ENCODE measurements at places on chromosomes 4 and X.

DNA sequence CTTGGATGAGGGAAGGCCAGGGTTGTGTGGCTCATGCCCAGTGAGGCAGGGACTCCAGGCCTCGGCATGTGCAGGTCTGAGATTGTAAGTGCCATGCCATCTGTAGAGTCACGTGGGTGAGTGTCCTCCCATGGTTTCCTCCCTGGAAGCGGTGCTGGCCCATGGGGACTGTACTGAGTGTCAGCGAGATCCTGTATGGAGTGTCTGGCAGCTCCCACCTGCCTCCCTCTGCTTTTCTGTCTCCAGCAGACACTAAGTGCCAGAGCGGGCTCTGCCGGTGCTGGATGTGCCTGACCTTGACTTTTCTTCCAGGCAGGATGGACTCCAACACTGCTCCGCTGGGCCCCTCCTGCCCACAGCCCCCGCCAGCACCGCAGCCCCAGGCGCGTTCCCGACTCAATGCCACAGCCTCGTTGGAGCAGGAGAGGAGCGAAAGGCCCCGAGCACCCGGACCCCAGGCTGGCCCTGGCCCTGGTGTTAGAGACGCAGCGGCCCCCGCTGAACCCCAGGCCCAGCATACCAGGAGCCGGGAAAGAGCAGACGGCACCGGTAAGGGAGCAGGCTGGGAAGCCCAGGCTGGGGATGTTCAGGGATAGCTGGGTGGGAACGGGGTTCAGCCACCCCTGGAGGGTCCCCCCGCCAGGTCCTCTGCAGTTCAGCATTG, 7.6 kb downstream of the WFS1 start:
- DNase-seq, result no peak

DNA sequence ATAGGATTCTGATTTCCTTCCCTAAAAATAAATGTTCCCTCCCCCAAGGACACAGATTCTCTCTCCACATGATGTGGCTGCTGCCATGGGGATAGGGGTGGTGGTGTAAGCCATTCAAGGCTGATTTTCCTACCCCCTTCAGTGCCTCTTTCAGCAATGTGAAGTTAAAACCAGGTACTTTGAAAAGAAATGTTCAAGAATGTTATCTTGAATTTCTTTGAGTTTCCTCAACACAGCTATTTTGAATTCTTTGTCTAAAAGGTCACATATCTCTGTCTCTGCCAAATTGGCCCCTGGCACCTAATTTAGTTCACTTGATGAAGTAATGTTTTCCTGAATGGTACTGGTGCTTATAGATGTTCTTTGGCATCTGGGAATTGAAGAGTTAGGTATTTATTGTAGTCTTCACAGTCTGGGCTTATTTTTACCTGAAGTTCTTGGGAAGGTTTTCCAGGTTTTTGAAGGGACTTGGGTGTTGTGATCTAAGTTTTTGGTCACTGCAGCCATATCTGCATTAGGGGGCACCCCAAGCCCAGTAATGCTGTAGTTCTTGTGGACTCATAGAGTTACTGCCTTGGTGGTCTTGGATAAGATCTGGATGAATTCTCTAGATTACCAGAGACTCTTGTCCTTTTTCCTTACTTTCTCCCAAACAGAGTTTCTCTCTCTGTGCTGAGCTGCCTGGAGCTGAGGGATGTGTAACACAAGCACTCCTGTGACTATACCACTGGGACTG, 7.6 kb upstream of the DIPK2B start:
- no peak for DNase-seq

DNA sequence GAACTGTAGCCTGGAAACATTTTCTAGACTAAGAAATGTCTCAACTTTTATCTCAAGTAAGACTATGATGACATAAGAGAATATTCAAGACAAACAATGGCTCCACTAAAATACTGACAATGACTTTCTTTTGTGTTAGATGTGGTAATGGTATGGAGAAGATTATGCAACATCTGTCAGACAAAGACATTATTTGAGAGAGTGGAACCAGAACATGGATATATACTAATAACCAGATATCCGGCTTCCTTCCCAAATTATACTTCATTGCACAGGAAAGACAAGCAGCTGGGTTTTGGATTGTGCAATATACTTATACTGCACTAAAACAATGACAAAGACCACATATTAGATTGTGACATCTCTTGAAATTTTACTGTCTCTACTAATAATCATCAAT, 290.8 kb upstream of the GIMD1 start:
- DNase-seq, result no peak

GRCh38 chr4:6241062-6241845, 28.4 kb upstream of the WFS1 start:
- no peak for DNase-seq

DNA sequence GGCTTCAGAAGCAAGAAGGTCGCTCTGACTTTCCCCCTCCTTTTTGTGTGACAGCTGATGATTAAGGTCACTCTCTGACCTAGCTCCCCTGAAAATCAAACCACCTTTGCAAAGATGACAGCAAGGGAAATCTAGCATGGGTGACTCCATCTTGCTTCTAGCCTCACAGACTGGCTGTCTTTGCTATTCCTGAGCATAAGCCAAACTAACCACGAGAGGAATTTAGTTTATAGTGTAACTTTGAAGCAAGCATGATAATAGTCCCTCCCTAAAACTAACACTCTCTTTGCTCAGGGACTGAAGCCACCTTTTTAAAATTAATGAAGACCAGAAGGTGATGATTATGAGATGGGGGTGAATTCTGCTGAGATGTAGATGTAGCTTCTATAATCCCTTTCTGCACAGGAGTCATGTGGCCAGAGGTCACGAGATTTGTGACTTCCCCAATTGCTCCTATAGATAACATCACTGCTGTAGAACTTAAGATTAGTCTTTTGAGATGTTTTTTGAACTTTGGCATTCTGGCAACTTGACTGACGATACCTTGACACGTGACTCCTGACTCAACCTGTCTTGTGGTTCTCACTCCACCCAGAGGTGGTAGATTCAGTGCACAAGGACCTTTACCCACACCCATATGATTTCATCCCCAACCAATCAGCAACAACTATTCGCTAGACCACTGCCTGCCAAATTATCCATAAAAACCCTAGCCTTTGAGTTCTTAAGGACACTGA, 14.9 kb upstream of the PDE5A start:
- DNase-seq, result no peak

GRCh38 chr4:41693629-41694028, 54.9 kb downstream of the PHOX2B start:
- no peak for DNase-seq

DNA sequence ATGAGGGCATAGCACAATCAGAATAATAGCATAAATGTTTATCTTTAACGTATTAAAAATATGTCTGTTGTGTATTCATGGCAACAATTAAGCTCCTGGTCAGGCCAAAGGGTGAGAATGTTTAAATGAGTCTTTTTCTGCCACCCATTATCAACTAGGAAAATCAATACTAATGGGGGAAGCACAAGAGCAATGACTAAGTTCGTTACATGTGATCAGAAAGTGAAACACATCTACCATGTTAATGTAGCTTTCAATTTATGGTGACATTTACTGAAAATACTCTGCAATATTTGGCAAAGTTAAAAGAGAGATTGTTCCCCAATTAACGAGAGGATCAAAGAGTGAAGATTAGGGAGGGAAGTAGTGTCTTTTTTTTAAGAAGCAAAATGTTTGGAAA, 143.7 kb downstream of the NAA11 start:
- DNase-seq, result no peak

GRCh38 chr4:151195801-151196200, 81.2 kb upstream of the PRSS48 start:
- DNase-seq, result no peak

- DNase-seq, result no peak
Measured at GRCh38 chrX:25383196-25383595, 367.4 kb upstream of the ARX start.

DNA sequence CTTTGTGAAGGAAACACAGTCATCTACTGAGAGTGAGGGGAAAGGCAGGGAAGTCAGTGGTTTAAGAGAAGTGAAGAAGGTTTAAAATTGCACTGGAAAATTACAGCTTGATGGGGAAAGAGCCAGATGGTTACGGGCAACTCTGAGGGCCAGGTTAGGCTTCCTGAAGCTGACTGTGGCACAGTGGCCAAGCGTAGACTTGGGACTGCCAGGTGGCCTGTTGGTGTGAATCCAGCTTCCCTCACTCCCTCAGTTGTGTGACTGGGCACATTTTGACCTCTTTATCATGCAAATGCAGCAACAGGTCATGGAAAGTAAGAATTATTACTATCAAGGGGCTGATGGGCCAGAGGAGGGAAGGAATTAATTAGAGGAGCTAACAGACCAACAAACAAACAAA, 390.1 kb downstream of the UNC5C start:
- DNase-seq, result no peak

DNA sequence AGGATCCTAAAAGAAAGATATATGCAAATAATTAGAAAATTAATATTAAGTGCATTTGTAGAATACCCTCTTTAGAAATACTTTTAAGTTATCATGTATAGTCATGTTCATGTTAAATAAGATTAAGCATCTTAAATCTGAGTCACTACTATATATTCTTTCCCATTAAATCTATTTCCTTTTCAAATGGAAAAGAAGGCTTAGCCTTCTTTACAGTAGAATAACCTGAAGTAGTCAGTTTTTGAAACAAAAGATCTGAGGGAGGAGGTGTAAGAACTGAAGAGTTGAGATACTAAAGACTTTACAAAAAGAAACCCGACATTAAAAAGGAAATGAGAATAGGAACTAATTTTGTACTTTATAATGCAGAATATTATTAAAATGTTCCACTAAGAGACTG, 14.7 kb upstream of the HSD17B13 start:
- no peak for DNase-seq

GRCh38 chr4:39308611-39309010, 57.6 kb downstream of the RFC1 start:
- DNase-seq, result no peak

DNA sequence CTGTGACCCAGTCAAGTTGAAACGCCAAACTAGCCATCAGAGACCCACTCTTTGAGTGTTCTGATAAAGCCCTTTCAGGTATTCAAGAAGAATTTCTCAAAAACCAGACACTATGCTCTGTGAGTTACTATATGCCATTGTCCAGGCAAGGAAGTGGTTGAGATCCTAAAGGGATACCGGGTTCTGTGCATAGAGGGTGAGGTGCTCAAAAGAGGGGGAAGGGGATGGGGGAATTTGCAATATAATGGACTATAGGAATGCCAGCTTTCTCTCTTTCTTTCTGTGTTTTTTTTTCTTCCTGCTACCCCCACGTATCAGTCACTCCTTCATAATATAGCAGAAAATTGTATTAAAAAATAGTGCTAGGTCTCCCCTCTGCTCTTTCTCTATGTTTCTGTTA, 1619.0 kb downstream of the STIM2 start:
- DNase-seq, result no peak

DNA sequence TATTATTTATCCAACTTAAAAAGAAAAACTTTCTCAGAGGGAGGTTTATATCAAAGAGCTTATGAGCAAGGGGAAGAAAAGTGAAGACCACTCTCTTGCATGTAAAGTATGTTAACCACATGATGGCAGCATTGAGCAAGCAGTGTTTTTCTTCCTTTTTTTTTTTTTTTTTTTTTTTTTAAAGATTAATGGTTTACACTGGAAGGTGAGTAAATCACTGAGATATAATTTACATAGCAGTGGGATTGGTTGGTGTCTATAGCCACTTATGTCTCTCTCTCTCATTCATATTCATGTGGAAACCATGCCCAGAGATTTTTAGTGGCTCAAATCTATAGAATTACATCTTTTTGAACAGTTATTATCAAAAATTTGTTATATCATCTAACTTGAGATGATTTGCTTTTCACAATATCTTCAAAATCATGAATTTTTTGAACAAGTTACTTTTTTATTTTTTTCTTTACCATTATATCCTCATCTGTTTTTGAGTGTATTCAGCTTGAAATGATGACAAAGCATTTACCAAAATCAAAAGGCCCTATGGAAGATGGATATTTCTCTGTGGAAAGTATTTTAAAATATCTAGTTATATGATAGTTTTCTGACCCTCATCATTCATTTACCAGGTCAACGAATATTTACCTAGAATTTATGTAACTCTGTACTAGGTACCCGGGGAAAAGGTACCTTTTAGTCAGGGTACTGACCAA, 31.6 kb downstream of the MTHFD2L start:
- no peak for DNase-seq

DNA sequence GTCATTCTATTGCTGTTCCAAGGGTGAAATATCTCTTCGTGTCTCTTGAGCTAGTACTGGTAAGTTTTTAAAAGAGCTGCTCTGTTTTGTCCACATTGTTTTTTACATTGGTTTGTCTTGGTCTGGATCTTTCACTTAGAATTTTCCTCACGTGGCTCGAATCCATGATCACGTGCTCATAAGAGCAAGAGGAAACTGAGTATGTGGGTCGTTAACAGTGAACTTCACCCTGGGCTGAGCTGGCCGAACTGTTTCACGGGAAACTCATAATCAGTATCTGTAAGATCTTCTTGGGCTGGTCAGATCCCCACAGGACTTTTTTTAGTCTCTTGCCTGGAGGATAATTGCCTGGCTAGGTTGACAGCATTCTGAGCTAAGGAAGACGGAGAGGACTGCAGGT, 77.8 kb upstream of the HELT start:
- no peak for DNase-seq

- DNase-seq, result no peak
Measured at GRCh38 chr4:138190452-138190858, 51.7 kb downstream of the SLC7A11 start.

GRCh38 chrX:52977953-52978352, 19.6 kb upstream of the FAM156A start:
- DNase-seq, result no peak

DNA sequence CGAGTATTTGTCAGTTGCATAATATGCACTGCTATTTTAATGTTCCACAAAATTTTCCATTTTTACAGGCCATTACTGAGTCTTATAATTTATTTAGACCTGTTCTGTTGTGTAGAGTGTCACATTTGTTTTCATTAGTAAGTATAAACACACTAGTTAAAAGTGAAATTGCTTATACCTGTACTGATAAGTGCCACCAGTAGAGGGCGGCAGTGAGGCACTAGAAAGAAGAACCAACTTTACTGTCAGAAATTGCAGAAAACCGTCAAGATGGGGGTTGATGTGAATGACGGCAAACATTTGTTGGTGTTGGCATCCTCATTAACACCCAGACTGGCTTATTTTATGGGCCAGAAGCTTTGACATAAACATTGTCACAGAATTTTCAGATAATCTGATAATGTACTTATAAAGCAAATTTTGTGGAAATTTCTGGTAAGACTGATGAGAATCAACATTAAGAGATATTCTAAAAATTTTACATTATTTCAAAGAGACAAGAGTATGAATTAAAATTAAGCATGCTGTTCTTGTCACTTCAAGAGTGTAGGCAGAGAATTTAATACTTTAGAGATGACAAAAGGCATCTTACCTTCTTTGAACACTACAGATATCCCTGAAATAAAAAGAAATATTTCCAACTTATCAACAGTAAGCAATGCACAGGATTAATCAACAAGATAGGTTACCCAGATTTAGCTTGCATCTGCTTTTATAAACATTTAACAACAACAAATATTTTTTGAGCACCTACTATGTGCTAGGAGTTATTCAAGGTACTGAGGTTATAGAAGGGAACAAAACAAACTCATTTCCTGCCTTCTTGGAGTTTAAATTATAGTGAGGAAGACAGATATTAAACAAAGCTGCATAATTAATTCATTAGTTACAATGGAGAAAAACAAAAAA, 24.9 kb downstream of the ALPK1 start:
- peak; percentile 64 for DNase-seq
